Breast epithelium (tissue), 4 donors: ENCODE measurements at places on chromosomes 5 and 9. TPM values are rescaled to one million over a fixed set of nuclear protein-coding genes. Genes with fewer than 3 reads are reported as not detected.

DNA sequence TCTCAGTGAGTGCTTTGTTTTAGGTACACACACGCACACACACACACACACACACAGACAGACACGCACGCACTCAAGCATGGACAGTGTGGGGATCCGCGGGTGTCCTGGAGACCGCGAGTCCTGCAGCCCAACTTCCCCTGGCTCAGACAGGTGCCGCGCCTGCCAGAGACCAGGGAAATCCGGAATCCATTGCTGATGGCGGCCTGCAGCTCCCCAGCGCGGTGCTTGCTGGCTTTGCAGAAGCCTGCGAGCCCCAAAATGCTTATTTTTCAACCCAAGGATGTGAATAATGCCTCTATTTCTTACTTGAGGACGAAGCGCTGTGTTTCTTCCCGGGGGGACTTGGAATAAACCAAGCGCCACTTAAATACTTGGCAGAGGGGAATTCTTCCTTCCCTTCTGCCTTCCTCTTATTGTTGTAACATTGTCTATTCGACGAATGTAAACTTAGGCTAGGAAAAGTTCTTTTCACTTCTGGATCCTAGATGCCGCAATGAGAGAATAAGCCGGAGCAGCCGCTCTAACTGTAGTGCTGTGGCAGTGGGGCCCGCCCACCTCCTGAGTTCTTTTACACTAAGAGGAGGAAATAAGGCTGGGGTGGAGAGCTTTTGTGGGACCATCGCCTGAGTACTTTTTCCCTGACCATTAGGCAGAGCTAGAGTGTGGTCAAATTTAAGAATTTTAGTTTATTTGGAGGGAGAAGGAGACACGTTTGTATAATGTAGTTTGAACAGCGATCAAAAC, 802 bp downstream of the ITGA2 start:
- no peaks in the 10 kb centered on the region for H3K4me1 ChIP-seq
- H3K4me3 ChIP-seq, result peak overlapping the region; percentile 90
- no peaks in the 10 kb centered on the region for H3K36me3 ChIP-seq
- peak; percentile 32 for DNase-seq
- no peaks in the 10 kb centered on the region for H3K27me3 ChIP-seq
- peak overlapping the region; percentile 93 for H3K27ac ChIP-seq

DNA sequence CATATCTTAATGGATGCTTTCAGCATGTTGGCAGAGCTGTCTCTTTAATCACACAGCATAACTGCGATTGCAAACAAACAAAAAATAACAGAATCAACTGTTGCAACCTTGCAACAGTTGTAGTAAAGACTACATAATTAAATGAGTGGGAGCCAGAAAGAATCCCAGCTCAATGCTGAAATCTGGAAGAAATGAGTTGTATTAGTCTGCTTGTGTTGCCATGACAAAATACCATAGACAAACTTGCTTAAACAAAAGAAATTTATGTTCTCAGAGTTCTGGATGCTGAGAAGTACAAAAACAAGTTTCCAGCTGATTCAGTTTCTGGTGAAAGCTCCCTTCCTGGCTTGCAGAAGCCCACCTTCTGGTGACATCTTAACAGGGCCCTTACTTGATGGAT, 260.9 kb upstream of the TUSC1 start:
- no peaks in the 10 kb centered on the region for H3K36me3 ChIP-seq
- H3K4me3 ChIP-seq, result no peak overlapping the region
- DNase-seq, result no peak
- no peaks in the 10 kb centered on the region for H3K27me3 ChIP-seq
- H3K27ac ChIP-seq, result no peak overlapping the region
- H3K4me1 ChIP-seq, result no peaks in the 10 kb centered on the region

GRCh38 chr5:173933901-173934300, 45.8 kb downstream of the CPEB4 start:
- H3K4me1 ChIP-seq, result no peaks in the 10 kb centered on the region
- H3K27ac ChIP-seq, result no peak overlapping the region
- DNase-seq, result no peak
- no peaks in the 10 kb centered on the region for H3K27me3 ChIP-seq
- H3K36me3 ChIP-seq, result no peaks in the 10 kb centered on the region
- H3K4me3 ChIP-seq, result no peak overlapping the region

The TENT4A gene
- 24.8 TPM for total RNA-seq

GRCh38 chr5:89703817-89704216, 705.7 kb downstream of the CETN3 start:
- H3K27ac ChIP-seq, result no peak overlapping the region
- no peak overlapping the region for H3K4me3 ChIP-seq
- H3K36me3 ChIP-seq, result no peaks in the 10 kb centered on the region
- DNase-seq, result no peak

- no peaks in the 10 kb centered on the region for H3K36me3 ChIP-seq
- H3K27ac ChIP-seq, result no peak overlapping the region
- H3K4me1 ChIP-seq, result no peaks in the 10 kb centered on the region
- no peak overlapping the region for H3K4me3 ChIP-seq
Measured at GRCh38 chr5:149265597-149265996, 6.1 kb upstream of the AFAP1L1 start.

The ANKRD31 gene
- total RNA-seq, result 0.32 TPM

The FCN1 gene
- 0.44 TPM for total RNA-seq

The DDX46 gene
- total RNA-seq, result 62.6 TPM

- H3K36me3 ChIP-seq, result no peaks in the 10 kb centered on the region
- no peak for DNase-seq
- no peaks in the 10 kb centered on the region for H3K4me1 ChIP-seq
- H3K27me3 ChIP-seq, result no peaks in the 10 kb centered on the region
- H3K27ac ChIP-seq, result no peak overlapping the region
Measured at GRCh38 chr5:110852053-110852452, 113.2 kb downstream of the SLC25A46 start.

DNA sequence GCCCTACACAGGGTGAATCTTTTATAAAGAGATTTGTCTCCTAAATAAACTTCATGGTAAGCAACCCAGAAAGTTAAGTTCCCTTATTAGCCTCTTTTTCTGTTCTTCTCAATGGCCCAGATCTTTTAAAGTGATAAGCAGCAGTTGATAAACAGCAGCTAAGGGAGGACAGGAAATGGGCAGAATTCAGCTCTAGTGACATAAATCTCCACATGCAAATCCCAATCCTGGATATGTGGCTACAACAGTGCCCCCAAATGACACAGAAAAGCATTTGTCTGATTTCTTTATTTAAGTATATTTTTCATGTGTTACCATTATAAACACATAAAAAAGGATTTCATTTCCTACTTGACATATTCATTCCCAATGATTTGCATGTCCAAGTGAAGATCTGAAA, 199.0 kb downstream of the DTWD2 start:
- no peaks in the 10 kb centered on the region for H3K27me3 ChIP-seq
- H3K36me3 ChIP-seq, result no peaks in the 10 kb centered on the region
- no peak overlapping the region for H3K27ac ChIP-seq
- no peak overlapping the region for H3K4me3 ChIP-seq
- no peak for DNase-seq

The FOXD4L6 gene
- total RNA-seq, result not detected

DNA sequence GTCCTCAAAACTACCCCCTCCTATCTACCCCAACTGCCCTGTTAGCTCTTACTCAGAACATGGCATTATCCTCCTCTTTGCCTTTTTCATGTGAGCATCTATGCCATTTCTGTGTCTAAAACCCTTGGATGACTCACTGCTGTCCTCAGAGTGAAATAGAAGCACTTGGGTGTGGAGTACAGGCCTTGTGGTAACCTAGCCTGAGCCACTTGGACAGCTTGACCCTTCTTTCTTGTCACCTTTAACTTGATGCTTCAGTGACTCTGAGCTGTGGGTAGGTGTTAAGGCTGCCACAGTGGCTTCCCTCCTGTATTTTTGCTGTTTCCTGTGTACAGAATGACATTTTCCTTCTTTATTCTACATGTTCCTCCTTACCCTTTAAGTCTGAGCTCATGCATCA, 391.4 kb downstream of the SH3GL2 start:
- no peaks in the 10 kb centered on the region for H3K4me1 ChIP-seq
- DNase-seq, result no peak
- no peak overlapping the region for H3K4me3 ChIP-seq

GRCh38 chr9:97555164-97555563, 53.7 kb downstream of the TMOD1 start:
- H3K4me1 ChIP-seq, result no peaks in the 10 kb centered on the region
- no peaks in the 10 kb centered on the region for H3K27me3 ChIP-seq
- DNase-seq, result no peak
- no peak overlapping the region for H3K4me3 ChIP-seq
- no peaks in the 10 kb centered on the region for H3K36me3 ChIP-seq
- no peak overlapping the region for H3K27ac ChIP-seq

DNA sequence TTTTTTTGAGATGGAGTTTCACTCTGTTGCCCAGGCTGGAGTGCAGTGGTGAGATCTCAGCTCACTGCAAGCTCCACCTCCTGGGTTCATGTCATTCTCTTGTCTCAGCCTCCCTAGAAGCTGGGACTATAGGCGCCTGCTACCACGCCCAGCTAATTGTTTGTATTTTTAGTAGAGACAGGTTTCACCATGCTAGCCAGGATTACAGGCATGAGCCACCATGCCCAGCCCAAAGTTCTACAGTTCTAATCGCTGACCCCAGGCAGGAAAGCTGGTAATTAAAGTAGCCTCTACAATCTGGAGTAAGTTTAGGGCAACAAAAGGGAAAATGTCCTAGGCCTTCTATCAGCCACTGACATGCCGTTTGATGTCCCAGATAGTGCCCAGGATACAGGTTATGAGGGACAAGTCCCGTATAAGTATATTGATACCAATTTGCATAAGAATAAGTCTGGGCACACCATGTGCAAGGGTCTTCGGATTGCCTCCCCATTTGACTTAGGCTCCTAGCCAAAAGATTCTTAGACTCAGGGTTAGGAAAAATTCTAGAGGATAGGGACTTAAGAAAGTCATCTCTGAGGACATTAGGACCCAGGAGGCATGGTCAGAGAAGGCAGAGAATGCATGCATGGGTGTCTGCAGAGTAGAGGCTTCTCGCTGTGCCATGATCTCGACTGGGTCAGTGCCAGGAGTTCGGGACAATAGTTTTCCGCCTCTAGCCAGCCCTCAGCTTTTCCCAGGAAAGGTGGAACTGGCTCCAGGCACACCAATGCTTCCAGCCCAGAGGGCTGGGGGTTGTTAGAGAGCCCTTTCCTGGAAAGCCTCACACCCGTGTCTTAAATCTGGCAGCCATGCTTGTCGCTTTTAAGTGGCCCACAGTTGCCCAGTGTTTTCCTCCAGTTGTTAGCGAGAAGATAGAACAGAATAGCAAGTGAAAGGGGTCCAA, 1111.1 kb downstream of the TAF11L14 start:
- no peaks in the 10 kb centered on the region for H3K27me3 ChIP-seq
- no peaks in the 10 kb centered on the region for H3K4me1 ChIP-seq
- H3K36me3 ChIP-seq, result no peaks in the 10 kb centered on the region
- H3K27ac ChIP-seq, result peak overlapping the region; percentile 59
- peak overlapping the region; percentile 68 for H3K4me3 ChIP-seq

The ADAMTSL2 gene
- 0.44 TPM for total RNA-seq

GRCh38 chr5:32156635-32157034, 17.5 kb downstream of the GOLPH3 start:
- no peak overlapping the region for H3K4me3 ChIP-seq
- no peaks in the 10 kb centered on the region for H3K27me3 ChIP-seq
- H3K27ac ChIP-seq, result no peak overlapping the region
- DNase-seq, result no peak

GRCh38 chr5:175752826-175753535, 95.1 kb downstream of the HRH2 start:
- H3K27ac ChIP-seq, result no peak overlapping the region
- no peaks in the 10 kb centered on the region for H3K4me1 ChIP-seq
- no peaks in the 10 kb centered on the region for H3K36me3 ChIP-seq
- no peaks in the 10 kb centered on the region for H3K27me3 ChIP-seq
- no peak for DNase-seq
- no peak overlapping the region for H3K4me3 ChIP-seq

DNA sequence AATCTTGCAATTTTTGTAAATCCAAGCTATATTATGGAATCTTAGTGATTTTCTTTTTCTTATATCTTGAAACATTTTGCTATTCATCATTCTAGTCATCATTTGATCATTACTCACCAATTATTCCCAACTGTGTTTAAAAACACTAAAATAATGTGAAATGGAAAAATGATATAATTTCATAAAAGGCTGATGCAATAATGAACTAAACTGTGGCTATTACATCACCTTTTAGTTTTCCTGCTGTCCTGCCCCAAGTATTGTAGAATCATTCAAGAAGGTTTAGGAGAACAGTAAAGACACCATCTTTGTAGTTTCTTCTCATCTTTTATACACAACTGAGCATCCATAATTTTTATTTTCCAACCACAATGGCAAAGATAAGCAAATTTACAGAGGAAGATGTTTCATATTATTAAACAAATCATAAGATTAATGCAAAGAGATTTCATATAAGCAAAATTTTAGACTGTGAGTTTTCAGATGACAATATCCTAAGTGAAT, 431.0 kb upstream of the SLC30A5 start:
- DNase-seq, result no peak
- no peak overlapping the region for H3K27ac ChIP-seq
- no peaks in the 10 kb centered on the region for H3K36me3 ChIP-seq
- H3K4me1 ChIP-seq, result no peaks in the 10 kb centered on the region
- H3K4me3 ChIP-seq, result no peak overlapping the region

- no peak overlapping the region for H3K27ac ChIP-seq
- no peak for DNase-seq
- no peaks in the 10 kb centered on the region for H3K27me3 ChIP-seq
- H3K4me1 ChIP-seq, result no peaks in the 10 kb centered on the region
Measured at GRCh38 chr5:3033033-3033755, 281.7 kb upstream of the IRX2 start.

- no peaks in the 10 kb centered on the region for H3K4me1 ChIP-seq
- no peaks in the 10 kb centered on the region for H3K36me3 ChIP-seq
- H3K4me3 ChIP-seq, result no peak overlapping the region
- no peaks in the 10 kb centered on the region for H3K27me3 ChIP-seq
- H3K27ac ChIP-seq, result no peak overlapping the region
- no peak for DNase-seq
Measured at GRCh38 chr5:65769539-65769938, 47.5 kb downstream of the NLN start.

The TLR4 gene
- 23.0 TPM for total RNA-seq

The PTGS1 gene
- 8.0 TPM for total RNA-seq

The MSANTD3 gene
- total RNA-seq, result 23.9 TPM

DNA sequence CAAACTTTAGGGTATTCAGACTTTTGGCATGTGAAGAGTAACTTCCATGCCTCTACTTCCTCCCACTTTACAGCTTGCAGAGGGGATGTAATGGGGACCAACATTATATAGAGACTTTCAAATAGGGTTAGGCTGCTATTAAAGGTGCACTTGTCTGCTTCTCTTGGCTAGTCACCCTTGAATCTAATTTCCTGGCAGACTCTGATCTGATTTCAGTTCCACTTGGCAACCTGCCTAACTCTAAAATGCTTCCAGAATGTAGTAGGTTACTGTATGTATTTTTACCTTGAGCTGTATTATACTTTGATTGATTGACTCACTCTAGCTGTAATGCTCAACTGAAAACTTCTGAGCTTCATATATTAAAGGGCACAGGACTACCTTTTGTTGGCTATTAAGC, 693.4 kb downstream of the KCTD16 start:
- no peaks in the 10 kb centered on the region for H3K4me1 ChIP-seq
- H3K4me3 ChIP-seq, result no peak overlapping the region
- no peak for DNase-seq
- H3K27me3 ChIP-seq, result no peaks in the 10 kb centered on the region
- H3K27ac ChIP-seq, result no peak overlapping the region
- H3K36me3 ChIP-seq, result no peaks in the 10 kb centered on the region

GRCh38 chr9:92650839-92651621, 18.9 kb downstream of the IPPK start:
- H3K36me3 ChIP-seq, result peaks cover 4% of the 10 kb centered on the region
- H3K27ac ChIP-seq, result no peak overlapping the region
- DNase-seq, result peak; percentile 40
- no peaks in the 10 kb centered on the region for H3K27me3 ChIP-seq
- H3K4me1 ChIP-seq, result no peaks in the 10 kb centered on the region
